ENCODE measurements at places on chromosomes 11 and 22.

DNA sequence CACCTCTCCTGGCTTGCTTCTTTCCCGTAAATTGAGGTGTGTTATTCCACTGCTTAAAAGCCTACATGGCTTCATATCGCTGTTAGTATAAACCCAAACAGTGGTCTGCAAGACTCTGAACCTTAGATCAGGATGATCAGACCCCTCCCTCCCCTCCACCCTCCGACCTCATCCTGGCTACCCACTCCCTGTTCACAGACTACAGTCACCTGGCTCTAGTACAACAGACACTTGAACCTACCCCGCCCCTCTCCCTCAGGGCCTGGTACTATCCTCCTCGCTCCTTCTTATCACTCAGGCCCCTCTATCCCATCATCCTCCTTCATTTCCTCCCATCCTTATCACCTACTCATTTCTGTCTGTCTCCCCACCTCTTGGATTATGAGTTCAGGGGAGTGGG, 20.1 kb downstream of the PTPRJ start:
- no peak for DNase-seq

DNA sequence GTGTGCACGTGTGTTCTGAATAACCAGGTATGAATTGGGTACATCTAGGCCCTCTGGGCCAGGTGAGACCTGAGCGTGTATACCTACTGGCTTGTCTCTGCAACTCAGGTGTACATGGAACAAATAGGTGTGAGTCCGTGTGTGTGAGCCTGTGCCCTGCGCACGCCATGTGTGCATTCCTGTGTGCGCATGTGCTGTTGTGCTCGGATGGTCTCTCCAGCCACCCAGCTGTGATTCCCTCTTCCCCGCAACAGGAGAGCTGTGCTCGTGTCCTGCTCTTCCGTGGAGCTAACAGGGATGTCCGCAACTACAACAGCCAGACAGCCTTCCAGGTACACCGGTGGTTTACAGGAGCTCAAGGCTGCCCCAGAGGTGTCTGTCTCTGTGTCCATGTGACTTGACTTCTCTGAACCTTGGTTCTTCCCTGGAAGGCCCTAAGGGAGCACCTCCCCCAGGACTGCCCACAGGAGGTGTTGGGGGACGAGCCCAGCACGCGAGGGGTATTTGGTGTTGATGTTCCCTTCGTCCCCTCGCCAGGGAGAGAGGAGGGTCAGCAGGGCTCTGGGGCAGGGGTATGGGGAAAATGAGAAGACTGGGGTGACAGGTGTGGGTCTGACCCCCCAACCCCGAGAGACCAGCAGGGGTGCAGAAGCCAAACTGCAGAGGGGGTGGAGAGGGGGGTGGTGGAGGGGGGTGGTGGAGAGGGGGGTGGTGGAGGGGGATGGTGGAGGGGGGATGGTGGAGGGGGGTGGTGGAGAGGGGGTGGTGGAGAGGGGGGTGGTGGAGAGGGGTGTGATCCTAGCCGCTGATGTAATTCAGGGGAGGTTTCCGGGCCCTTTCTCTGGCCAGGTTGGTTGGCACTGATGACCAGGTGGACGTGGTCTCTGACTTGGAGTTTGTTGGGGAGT, 10.7 kb downstream of the SHANK3 start:
- DNase-seq = no peak

- DNase-seq = no peak
Observed at GRCh38 chr22:20436307-20436767, 1.3 kb downstream of the SCARF2 start.

- no peak for DNase-seq
Observed at GRCh38 chr11:108112057-108112456, 9.3 kb upstream of the ACAT1 start.

DNA sequence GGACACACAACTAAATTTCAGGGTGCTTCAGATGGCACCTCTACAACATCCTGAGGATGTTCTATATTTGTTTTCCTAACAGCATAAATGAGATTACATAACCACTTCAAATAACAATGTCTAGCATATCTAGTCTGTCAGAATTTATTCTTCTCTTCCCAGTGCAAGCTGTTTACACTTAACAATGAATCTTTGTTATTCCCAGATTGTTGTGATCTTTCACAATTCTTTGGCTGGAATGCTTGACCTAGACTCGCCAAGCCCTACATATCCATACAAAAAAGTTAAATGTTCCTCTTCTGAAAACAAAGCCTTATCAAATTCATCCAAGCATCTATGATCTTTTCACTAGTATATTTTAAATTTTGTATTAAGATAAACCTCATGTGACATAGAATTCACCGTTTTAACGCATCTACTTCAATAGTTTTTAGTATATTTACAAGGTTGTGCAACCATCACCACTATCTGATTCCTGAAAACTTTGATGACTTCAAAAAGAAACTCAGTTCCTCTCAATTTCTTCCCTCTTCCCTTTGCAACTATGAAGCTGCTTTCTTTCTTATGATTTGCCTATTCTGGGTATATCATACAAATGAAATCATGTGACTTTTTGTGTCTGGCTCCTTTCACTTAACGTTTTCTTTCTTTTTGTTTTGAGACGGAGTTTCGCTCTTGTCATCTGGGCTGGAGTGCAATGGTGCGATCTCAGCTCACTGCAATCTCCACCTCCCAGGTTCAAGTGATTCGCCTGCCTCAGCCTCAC, 61.7 kb upstream of the CHRNA10 start:
- no peak for DNase-seq

GRCh38 chr11:92738276-92738675, 231.2 kb upstream of the MTNR1B start:
- no peak for DNase-seq

- no peak for DNase-seq
Observed at GRCh38 chr11:68509066-68509465, 48.5 kb downstream of the PPP6R3 start.

DNA sequence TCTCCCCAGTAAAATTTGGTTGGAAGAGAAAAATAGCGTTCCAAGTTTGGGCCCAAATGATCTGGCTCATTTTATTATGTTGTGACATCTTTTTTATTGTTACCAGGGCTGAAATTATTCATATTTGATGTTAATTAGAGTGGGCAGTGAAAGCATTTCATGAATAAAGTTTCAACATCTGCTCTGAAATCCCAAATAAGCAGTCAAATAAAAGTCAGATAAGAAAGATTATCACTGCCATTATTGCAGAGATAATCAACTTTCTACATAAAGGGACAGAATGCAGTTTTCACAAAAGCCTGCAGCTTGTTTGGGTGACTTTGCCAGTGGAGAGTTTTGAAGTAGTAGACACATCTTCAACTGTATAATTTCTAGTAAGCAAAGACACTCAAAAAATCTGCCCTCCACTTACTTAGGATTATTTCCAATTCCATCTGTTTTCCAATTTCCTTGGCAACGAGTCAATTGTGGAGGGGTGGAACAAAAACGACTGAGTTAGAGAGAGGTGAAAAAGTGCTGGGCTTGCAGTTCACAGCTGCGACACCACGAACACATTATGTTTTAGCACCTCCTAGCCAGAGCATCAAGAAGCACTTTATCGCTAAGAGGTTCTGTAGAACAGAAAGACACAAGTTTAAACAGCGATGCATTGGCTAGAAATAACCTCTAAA, 9.0 kb downstream of the TECTA start:
- DNase-seq = no peak

- no peak for DNase-seq
Observed at GRCh38 chr11:94938095-94939055, 35.0 kb downstream of the CWC15 start.

DNA sequence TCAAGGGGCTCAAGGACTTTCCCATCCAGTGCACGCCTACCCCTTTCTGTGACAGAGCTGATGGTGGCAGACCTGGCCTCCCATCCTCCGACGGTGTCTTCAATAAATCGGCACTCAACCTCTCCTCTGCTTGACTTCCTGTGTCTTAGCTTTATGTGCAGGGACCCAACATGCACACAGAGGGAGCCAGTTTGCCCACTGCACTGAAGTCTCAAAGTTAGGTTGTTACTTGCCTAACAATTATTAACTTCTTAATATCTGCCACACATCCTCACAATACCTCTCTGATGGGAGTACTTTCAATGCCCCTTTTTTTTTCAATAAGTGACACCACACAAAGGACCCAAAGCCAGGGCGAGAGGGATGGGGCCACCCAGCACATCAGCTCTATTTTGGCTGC, 3.6 kb downstream of the IZUMO1R start:
- DNase-seq = no peak

Data from hematopoietic multipotent progenitor cell treated with erythropoietin and hydrocortisone succinate and interleukin-3 and kit ligand, for 15 days (in vitro differentiated cells).